DMS53 (cell line): ENCODE measurements at places on chromosomes 12 and 14.
A peak's percentile ranks its signal among the peaks of the same experiment; 100 is the strongest.

DNA sequence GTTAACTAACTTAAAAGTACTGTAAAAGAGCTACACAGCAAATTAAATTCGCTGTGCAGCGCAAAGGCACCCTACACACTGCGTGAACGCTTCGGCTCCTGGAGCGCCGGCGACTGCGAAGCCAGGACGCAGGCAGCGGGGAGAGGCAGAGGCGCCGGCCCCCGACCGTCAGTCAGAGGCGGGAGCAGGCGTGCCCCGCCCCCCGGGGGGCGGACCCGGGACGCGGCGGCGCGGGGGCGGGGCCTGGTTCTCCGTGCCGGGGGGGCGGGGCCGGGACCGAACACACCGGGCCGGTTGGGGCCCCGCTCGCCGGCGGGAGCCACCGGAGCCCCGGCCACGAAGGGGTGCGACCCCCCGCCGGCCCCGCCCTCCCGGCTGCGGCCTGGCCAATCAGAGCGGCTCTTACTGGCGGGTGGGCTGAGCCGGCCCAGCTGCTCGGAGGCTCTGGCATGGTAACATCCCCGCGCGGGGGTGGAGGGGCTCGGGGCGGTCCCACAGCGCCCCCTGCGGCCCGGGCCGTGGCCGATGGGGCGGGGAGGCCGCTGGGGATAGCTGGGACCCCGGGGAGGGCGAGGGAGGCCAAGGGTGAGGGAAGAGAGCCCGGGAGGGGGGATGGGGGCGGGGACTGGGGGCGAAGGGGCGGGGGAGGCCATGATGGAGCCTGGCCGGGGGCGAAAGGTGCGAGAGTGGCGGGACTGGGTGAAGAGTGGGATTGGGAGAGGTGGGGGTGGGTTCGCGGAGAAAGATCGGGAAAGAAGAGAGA, at the start of gene PRPF40B:
TSS of gene PRPF40B (plus strand) at position 420 of the 763 bp plus-strand sequence. CDS start at position 450, 30 bp downstream.
- DNase-seq, result peak; percentile 97

DNA sequence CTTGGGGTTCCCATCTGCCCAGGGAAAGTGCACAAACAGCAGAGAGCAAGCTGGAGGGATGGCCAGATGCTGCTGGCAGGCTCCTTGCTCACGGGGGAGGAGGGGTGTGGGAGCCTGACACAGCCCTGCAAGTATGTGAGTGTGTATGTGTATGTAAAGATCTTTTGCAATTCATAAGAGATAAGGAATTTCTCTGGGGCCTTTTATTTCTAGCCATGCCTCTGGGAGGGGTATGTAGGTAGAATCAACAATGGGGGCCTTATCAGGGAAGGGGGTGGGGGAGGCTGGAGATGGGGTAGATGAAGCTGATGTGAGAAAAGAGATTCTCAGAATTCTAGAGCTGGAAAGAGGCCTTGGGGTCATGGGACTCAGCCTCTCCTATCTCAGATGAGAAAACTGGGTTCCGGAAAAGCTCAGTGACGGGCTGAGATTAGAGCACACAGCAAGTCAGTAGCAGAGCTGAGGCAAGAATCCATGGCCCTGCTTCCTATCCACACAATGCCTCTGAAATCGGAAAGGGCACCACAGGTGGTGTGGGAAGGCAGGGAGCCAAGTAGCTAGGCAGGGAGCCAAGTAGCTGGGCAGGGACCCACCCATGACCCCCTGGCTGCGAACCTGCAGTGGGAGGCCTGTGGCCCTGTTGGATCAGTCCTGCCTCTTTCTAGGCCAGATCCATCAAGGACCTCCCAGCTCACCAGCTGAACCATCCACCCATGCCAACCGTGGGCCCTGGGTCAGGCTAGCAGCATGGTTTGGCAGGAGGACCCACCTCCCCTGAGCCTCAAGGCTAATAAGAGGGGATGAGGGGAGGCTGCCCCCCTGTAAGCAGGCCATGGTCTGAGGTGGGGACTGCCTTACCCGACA, 54.7 kb downstream of the PLEKHG3 start:
- DNase-seq, result no peak

GRCh38 chr12:89875809-89876208, 167.2 kb upstream of the ATP2B1 start:
- no peak for DNase-seq

- DNase-seq, result peak; percentile 20
These were observed 15.9 kb downstream of the NCOR2 start for GRCh38 chr12:124551268-124552144.

DNA sequence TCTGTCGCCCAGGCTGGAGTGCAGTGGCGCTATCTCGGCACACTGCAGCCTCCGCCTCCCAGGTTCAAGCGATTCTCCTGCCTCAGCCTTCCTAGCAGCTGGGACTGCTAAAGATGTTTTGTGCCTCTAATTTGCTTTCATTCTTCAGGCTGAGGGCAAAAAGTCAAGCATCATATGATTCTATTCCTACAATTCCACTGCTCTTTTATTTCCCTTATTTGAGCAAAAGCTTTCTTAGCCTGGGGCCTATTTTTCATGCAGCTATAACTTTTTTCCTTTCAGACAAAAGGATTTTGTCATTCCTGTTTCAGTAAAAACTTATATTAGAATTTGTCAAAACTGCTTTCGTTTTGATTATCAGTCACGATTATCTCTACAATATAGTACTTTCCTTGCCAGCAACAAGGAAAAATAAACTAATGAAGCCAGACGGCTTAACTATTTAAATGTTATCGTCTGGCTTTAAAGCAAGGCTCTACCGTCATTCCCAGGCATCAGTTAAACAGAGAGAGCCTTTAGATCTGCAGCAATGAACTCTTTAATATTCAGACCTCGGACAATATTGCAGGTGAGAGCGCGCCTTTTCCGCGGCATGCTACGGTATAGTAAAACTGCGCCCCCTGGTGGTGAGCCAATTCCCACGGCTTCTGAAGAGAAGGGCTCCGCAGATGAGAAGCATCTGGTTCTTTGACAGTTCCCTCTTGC, 1.4 kb upstream of the SLC2A13 start:
- peak; percentile 97 for DNase-seq

GRCh38 chr14:75246546-75247285, 31.9 kb upstream of the FOS start:
- DNase-seq, result no peak

DNA sequence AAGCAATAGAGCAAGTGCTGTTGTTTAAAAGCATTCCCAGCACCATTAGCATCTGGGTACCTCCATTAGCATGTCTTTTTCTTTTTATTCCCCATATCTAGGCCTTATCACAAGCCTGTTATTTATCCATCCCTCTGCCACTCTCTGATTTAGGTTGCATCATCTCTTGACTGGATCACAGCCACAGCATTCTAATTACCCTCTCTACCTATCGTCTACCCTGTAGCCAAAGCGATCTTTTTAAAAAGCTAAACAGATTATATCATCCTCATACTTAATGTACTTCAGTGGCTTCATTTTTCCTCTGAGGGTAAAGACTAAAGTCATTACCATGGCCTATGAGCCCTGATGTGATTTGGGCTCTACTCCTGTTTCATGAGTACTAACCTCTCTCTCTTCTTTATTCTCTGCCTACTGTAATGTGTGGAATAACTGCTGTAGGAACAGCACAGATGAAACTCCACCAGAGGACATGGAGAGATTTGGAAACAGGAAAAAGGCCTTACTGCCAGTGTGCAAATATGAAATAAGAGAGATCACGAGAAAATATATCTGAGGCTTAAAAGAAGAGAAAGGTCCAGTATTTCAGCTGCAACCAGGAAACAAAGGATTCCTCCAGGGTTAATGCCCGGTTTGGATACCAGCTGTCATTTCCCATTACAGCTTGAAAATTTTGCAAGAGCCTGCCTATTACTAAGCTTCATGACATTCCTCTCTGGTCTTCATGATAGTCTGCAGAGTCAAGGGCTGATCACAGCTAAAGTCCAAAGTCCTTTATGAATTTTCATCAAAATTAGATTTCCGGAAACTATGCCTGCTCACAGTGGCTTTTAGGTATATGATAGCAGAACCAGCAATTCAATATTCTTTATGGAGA, 422.5 kb upstream of the PDE3A start:
- peak; percentile 65 for DNase-seq

- DNase-seq, result no peak
These were observed 2.1 kb upstream of the SLC2A13 start for GRCh38 chr12:40107803-40108620.

DNA sequence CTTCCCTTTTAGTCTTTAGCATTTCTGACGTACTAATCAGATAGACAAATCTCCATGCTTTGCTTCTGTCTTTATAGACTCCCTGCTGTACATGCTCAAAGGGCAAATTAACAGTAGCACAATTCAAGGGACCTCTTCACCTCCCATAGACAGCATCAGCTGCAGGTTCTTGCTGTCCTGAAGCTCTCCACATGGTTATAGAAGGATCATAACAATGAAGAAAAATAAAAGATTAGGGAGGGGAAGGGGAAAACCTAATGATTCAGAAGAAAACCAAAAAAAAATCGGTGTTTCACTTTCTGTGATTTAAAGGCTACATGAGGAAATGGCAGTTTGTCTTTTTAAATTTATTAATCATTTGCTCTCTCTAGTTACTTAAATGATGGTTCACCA, 155.5 kb downstream of the PTCSC3 start:
- DNase-seq, result no peak

- no peak for DNase-seq
These were observed 42.9 kb downstream of the TESPA1 start for GRCh38 chr12:54941659-54942058.

DNA sequence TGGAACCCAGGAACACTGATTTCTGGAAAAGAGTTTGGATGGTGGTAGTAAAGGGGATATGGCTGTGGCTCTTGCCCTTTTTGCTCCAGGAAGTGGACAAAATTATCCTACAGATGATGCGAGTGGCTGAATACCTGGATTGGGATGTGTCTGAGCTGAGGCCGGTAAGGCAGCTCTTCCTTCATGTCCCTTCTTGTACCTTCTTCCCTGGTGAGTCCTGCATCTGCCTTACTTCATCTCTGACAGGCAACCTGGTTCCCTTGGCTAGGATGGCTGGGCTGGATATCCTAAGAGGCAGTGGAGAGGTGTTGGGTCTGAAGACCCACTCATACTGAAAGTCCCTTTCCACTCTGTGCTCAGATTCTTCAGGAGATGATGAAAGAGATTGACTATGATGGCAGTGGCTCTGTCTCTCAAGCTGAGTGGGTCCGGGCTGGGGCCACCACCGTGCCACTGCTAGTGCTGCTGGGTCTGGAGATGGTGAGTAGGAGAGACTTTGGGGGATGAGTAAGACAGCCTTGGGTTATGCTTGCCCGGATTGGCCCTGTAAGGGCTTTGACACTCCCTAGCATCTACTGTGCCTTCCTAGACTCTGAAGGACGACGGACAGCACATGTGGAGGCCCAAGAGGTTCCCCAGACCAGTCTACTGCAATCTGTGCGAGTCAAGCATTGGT, 8.0 kb downstream of the DGKA start:
- DNase-seq, result no peak

DNA sequence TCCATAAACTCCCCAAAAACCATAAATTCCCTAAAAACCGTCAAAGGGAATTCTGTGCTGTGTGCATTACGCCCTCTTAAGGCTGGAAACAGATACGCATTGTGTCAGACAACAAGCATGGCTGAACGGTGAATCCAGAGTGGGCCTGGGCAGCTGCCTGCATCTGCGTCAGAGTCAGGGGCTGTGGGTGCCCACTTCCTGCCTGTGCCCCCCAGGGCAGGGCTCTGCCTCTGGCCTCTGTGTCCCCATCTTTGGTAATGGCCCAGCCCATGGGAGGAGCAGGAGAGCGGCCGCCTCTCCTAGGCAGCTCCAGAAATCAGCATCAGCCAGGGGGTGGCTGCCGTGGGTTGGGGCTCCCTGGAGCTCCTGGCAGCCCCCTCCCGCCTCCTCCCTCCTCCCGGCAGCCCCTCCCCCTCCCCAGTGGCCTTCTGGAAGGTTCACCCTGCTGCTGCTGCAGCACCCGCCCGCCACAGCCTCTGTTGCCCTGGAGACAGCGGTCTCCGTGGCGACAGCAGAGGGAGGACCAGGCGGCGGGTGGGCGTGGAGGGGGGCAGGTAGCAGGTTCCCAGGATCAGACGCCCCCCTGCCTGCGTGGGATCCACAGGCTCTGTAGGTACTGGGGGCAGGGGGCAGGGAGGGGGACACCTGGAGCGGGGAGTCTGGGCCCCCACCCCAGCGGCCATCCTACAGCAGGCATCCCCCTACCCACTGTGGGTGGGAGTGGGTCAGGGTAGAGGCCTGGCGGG, 5.9 kb downstream of the MMP17 start:
- DNase-seq, result peak; percentile 67

DNA sequence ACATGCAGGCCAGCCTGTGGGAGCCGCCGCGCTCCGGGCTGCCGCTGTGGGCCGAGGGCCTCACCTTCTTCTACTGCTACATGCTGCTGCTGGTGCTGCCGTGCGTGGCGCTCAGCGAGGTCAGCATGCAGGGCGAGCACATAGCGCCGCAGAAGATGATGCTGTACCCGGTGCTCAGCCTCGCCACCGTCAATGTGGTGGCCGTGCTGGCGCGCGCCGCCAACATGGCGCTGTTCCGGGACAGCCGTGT, 2.9 kb downstream of the TMEM121 start:
- DNase-seq, result no peak

DNA sequence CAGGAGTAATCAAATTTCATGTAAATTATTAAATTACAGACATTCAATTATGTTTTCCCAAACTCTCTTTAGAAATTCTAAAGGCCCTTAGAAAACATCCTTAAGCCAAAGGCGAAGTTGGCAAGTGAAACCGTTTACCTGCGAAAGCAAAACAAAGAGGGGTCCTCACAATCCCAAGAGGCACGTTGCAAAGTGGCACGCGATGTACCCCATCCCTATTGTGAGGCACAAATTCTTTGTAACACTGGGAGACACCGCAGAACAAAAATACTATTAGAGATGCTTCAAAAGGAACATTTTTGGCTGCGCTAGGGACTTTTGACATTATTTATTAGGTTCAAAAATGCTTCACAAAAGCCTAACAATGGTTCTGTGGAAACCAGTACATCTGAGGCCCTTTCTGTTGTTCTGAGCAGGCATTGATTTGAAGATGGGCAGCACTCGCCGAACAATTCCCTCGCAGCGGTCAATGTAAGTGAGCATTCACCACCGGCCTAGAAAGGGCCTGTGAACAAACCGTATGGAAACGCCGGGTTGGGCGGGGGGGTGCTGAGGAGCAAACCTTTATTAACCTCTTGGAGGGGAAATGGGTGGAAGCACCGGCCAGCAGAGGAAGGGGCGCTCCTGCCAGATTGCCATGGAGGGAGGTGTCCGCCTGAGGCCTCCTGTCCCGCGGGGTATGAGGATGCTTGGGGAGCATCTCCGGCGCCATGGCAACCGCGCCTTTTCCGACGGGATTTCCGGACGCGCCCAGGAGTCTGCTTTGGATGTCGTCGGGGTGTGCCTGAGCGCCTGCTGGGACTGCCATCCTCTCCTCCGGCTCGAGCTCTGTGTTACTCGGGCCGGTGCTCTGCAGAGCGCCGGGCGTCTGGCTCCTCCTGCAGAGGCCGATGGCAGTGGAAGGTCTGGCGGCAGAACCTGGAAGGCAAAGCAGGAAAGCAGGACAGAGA, 193.9 kb downstream of the C12orf42 start:
- no peak for DNase-seq

- peak; percentile 52 for DNase-seq
These were observed 41.1 kb downstream of the GPR19 start for GRCh38 chr12:12654691-12655460.

GRCh38 chr14:65745396-65746190, 333.1 kb downstream of the FUT8 start:
- DNase-seq, result no peak
